Left lung (tissue), 14 donors: ENCODE measurements at places on chromosomes 2 and 18. TPM values are rescaled to one million over a fixed set of nuclear protein-coding genes. Genes with fewer than 3 reads are reported as not detected.
A peak's percentile ranks its signal among the peaks of the same experiment; 100 is the strongest.

DNA sequence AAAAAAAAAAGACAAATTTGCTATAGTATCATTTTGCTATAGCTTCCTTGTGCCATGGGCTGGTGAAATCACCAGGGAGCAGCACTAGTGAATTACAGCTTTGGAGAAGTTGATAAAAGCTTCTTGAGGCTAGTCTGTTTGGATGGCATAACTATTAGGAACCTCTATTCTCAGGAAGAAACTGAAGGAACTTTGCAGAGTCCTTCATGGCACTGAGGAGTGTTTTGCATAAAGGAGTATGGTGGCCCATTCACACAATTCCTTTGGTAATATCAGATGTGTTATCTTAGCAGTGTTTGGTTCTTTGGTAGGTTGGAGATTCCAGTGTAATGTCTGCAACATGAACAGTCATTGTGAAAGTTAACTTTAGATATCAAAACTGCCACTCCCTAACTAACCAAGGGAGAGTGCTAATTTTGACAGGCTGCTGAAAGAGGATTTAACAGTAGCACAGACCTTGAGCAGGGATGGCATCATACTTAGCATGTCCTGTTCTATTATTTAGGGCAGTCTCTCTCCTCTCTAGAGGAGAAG, 76.6 kb upstream of the ZFP36L2 start:
- DNase-seq: no peak
- H3K4me1 ChIP-seq: peaks cover 38% of the 10 kb centered on the region
- no peaks in the 10 kb centered on the region for H3K36me3 ChIP-seq
- no peaks in the 10 kb centered on the region for H3K27me3 ChIP-seq
- no peak overlapping the region for H3K4me3 ChIP-seq

DNA sequence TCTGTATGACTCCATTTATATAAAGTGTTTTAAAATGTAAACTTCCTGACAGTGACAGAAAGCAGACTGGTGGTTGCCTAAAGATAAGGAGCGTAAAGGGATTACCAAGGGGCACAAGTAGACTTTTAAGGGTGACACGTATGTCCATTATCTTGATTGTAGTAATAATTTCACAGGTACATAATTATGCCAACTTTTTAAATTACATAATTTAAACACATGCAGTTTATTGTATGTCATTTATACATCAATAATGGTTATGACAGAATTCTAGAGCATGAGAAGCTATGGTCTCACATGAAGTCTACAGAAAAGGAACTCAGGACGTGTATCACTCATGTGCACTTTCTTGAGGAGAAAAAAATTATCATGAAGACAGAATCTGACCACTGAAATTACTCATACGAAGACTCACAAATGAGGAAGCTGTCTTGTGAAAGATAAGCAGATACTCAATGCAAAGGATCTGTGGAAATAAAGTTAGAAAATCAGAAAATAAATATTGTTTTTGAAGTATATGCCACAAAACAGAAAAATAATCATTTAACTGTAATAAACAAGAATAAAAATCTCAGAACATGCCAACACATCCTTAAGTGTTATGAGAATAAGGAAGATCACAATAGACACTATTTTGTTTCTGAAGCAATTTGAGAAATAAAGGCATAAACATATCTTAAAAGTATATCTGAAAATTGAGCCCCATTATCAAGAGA, 84.4 kb downstream of the TMEM131 start:
- peak overlapping the region; percentile 46 for H3K27ac ChIP-seq
- H3K4me1 ChIP-seq: peaks cover 22% of the 10 kb centered on the region
- no peak overlapping the region for H3K4me3 ChIP-seq
- no peaks in the 10 kb centered on the region for H3K27me3 ChIP-seq

DNA sequence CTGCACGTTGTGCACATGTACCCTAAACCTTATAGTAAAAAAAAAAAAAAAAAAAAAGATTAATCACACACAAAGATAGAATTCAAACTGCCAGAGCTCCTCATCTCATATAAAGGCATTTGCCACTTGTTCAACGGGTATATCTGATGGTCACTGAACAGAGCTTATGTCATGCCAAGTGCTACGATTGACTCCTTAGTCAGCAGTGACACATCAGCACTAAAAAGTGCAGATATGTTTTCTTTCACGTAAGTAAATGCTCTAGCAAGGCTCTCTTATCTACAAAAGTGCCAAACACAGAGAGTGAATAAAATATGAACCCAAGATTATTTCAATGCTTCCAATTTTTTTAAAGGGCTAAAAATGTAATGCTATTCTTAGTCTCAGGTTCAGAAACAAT, 1.1 kb downstream of the LMAN1 start:
- no peak for DNase-seq
- no peaks in the 10 kb centered on the region for H3K27me3 ChIP-seq
- peaks cover 25% of the 10 kb centered on the region for H3K36me3 ChIP-seq
- H3K27ac ChIP-seq: peak overlapping the region; percentile 90

RGPD3 gene
- 0.47 TPM for polyA plus RNA-seq

GRCh38 chr2:72098935-72099334, 48.7 kb downstream of the CYP26B1 start:
- no peaks in the 10 kb centered on the region for H3K4me1 ChIP-seq
- no peak for DNase-seq
- H3K4me3 ChIP-seq: no peak overlapping the region
- H3K36me3 ChIP-seq: no peaks in the 10 kb centered on the region

DNA sequence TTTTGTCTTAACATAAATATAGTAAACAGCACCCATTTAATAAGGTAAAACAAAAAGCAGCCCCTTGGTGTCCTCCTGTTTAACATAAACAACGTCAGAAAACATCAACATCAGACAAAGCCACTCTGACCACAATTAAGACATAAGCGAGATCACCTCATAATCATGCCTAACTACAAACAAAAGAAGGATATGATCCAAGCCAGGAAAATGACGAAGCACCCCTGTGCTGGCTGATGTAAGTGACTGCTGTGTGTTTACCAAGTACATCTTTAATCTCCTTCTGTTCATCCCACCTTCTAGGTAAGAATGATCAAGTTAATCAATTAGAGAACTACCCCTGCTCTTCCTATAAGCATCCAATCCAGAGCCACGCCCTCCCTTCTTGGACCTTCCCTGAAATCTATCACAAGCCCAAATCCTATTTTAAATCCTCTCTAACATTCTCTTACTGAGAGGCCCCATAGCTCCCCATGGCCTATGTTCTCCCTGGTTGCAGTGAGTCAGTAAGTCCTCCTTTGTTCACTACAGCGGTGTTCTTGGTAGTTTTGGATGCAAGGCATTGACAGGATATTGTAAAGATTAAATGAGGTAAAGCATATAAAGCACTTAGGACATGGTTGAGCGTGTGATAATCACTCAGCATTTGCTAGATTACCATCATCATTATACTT, 424.2 kb downstream of the TSN start:
- DNase-seq: no peak
- H3K27me3 ChIP-seq: no peaks in the 10 kb centered on the region
- no peaks in the 10 kb centered on the region for H3K36me3 ChIP-seq
- H3K4me1 ChIP-seq: no peaks in the 10 kb centered on the region
- no peak overlapping the region for H3K27ac ChIP-seq

- DNase-seq: no peak
- no peaks in the 10 kb centered on the region for H3K36me3 ChIP-seq
- H3K27ac ChIP-seq: no peak overlapping the region
- no peaks in the 10 kb centered on the region for H3K4me1 ChIP-seq
- no peaks in the 10 kb centered on the region for H3K27me3 ChIP-seq
Observed at GRCh38 chr2:52964916-52965530, 802.6 kb upstream of the CHAC2 start.

GRCh38 chr2:118431997-118432396, 343.7 kb downstream of the INSIG2 start:
- no peak overlapping the region for H3K27ac ChIP-seq

C2orf80 gene
- polyA plus RNA-seq: not detected

VIL1 gene
- 1.2 TPM for polyA plus RNA-seq

DNA sequence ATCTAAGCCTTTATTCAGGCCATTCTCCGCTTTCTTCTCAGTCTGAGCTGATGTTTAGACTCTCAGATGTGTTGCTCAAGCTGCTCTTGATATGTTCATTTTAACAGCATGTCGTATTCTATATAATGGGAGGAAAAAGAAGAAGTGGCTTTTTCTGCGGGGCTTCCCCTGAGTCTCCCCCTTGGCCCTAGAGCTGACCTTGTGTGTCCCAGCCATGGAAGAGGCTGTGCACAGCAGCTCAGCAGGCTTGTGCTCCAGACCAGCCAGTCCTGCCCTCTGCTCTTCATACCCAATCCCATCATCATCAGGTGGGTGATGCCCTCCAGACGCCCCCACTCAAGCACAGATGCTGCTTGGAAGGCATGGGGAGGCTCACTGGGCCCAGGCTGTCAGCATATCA, 155.1 kb upstream of the CELF4 start:
- H3K4me3 ChIP-seq: no peak overlapping the region
- H3K27ac ChIP-seq: no peak overlapping the region
- no peaks in the 10 kb centered on the region for H3K27me3 ChIP-seq

DNA sequence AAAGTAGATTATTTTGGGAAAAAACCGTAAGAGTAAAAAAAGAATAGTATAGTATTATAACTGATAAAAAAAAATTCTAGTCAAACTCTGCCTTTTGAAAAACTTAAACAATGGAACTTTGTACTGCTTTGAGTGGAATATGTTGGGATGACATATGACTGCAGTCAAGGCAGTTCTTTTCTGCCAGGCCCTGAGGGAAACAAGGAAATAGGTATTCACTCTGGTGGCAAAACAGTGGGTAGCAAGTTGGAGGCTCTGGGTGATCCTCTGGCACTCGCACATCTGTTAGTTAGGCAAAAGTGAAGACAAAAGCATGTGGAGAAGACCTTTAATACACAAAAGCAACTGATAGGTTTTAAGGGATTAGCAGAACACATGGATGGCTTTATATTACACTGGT, 102.2 kb downstream of the ARHGEF33 start:
- no peaks in the 10 kb centered on the region for H3K27me3 ChIP-seq
- H3K36me3 ChIP-seq: no peaks in the 10 kb centered on the region
- H3K4me1 ChIP-seq: no peaks in the 10 kb centered on the region
- no peak overlapping the region for H3K27ac ChIP-seq

- H3K4me3 ChIP-seq: no peak overlapping the region
- H3K4me1 ChIP-seq: peaks cover 8% of the 10 kb centered on the region
- no peak overlapping the region for H3K27ac ChIP-seq
- no peak for DNase-seq
Observed at GRCh38 chr18:25225151-25225550, 126.8 kb downstream of the ZNF521 start.

SCYGR4 gene
- polyA plus RNA-seq: not detected

DNA sequence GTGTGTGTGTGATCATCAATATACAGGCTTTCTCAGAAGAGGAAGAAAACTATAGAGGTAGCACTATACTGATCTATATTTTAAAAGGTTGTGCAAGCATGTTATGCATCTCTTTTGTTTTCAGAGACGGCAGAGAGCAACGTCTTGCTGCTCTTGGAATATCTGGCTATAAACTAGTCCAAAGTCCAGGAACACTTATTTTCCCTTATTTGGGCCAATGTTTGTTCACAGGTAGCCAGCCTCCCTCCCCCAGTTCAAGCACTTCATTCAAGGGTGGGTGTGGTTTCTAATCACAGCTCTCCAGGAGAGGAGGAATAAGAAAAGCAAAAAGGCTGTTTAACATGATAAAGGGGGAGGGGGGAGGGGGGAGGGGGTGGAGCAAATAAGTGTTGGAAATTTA, 4.2 kb downstream of the FZD5 start:
- H3K27me3 ChIP-seq: peaks cover 10% of the 10 kb centered on the region
- H3K4me3 ChIP-seq: no peak overlapping the region
- H3K27ac ChIP-seq: no peak overlapping the region
- H3K36me3 ChIP-seq: no peaks in the 10 kb centered on the region
- peak; percentile 49 for DNase-seq
